ENCODE measurements at places on chromosomes 2 and 18.
A peak's percentile ranks its signal among the peaks of the same experiment; 100 is the strongest.

DNA sequence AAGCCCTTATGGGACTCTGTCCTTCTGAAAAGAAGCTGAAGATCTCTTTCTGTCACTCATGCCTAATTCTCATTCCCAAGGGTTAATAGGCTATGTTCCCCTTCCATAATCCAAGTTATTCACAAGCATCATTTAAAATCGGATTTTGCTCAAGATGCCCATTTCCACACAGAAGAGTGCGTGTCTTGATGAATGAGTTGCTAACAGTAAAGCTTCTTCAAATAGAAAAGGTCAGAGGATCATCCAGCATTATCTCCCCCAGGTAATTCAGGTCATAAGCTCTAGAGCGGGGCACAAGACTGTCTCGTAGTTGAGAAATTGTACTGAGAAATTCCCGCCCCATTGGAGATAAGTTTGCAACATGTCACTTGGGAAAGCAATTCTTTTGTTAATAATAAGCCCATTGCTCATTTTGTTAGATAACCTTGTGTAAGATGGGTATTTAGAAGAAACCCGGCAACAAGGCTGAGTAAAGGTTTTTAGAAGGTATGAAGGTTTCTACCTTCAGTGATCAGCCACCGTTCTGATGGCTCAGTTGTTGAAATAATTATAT is 290.7 kb upstream of the EPAS1 start:
- no peak for DNase-seq

DNA sequence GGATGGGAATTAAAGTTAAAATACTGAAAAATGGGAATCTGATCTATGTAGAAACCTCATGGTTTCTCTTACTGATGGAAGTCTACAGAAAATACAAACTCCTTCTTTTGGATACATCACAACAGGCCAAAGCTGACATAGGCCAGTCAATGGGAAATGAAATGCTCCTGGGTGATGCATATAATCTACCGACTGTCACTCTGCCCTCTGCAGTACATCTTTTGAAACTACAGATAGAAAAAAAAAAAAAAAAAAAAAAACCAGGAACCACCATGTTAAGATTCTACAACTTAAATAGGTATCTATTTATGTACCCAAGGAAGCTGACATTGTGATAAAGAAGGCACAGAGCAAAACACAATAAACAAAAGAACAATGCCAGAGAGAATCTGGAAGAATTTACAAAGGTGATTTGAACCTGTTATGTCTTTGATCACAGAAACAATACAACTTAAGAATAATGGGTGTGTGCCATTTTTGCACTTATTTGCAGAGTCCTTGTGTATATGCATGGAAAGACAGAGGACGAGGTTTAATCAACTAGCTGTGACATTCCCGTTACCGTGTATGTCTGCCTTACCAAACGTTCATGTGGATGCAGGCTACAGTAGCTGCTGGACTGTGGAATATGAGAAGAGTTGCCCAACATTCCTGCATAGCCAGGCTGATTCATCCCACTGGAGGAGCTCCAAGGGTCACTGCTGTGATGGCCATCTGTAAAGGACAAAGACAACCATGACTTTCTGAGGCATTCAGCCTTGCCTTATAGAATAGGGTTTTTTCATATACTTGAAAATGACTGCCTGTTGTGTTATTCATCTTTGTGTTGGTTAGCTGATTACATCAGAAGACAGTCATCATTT is 312.7 kb downstream of the TCF4 start:
- no peak for DNase-seq

- no peak for DNase-seq
Measured at GRCh38 chr2:69952336-69953115, 8.9 kb downstream of the ASPRV1 start.

DNA sequence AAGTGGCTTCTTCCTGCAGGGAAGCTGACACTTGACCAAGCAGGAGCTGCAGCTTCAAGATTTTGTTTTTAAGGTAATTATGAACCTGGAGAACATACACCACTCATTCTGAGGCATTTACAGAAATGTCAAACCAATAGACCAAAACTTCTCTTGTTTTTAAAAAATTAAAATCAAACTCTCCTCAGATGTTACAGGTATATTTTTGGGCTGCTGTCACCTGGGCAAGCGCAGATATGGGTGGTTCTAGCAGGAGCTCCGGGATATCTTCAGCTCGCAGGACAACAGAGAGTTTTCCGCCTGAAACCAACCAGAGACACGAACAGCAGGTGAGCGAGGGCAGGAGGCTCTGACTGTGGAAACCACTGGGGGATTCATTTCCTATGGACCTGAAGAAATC is 4.1 kb downstream of the LCT start:
- DNase-seq = no peak

- no peak for DNase-seq
Measured at GRCh38 chr2:144507441-144508171, 12.3 kb downstream of the ZEB2 start.

- no peak for DNase-seq
Measured at GRCh38 chr18:35514283-35514682, 16.5 kb upstream of the INO80C start.

DNA sequence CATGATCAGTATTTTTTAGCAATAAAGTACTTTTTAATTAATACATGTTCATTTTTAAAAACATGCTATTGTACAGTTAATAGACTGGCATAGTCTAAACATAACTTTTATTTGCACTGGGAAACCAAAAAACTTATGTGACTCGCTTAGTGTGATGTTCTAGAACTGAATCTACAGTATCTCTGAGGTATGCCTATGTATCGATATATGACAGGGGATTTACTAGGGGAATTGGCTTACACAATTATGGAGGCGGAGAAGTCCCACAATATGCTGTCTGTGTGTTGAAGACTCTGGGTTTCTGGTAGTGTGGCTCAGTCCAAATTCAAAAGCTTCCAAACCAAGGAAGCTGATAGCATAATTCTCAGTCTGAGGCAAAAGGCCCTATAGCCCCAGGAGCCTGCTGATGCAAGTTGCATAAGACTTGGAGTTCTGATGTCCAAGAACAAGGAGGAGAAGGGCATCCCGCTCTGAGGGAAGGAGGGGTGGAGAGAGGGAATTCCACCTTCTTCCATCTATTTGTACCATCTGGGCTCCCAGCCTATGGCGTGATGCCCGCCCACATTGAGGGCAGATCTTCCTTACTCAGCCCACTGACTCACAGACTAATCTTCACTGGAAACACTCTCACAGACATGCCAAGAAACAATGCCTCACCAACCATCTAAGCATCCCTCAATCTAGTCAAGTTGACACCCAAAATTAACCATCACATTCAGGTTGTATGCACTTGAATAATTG is 27.5 kb downstream of the ZNF638 start:
- DNase-seq = no peak

DNA sequence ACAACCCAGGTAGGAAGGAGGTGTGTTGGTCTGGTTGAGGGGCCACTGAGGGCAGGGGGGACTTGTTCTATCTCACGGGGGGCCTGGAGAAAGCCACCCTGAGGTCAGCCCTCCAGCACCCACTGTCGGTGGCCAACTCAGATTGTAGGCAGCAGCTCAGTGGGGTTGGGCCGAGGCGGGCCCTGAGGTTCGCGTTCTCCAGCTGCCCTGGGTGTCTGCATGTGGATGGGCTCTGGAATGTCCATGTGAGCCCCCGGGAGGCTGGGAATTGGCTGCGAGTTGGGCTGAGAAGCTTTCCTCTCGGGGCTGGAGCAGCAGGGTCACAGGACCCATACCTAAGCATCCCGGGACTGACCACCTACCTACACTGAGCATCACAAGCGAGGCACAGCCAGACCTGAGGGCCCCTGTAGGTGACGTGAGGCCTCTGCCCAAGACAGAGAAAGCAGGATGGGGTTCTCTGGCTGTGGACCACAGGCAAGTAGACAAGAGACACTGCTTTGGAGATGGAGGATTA is 70.3 kb upstream of the HAAO start:
- no peak for DNase-seq

GRCh38 chr2:236664136-236664535 is 94.5 kb downstream of the ACKR3 start:
- DNase-seq = no peak

- no peak for DNase-seq
Measured at GRCh38 chr2:33498291-33498956, 22.0 kb downstream of the RASGRP3 start.

DNA sequence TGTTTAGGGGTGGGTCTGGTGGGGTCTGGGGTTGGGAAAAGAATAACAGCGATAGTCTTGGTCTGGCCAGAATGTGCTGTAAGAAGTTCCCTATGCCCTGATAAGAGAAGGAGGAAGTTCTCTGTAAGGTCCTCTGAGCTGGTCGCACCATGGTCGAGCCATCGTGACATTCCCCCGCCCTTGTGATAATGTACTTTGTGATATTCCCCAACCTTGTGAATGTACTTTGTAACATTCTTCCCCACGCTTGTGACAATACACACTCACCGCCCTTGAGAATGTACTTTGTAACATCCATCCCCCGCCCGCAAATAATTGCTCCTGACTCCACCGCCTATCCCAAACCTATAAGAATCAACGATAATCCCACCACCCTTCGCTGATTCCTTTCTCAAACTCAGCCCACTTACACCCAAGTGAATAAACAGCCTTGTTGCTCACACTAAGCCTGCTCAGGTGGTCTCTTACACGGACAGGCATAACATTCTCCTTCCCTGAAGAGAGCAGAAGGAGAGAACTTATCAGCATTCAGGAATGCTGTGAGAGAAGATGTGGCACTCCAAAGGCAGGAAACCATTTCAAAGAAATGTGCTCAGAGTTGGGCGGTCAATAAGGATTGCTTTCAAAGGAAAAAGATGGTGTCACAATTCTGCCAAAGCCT is 17.8 kb upstream of the DUSP19 start:
- no peak for DNase-seq

- DNase-seq = peak; percentile 45
Measured at GRCh38 chr2:54704688-54705605, 18.5 kb upstream of the EML6 start.

DNA sequence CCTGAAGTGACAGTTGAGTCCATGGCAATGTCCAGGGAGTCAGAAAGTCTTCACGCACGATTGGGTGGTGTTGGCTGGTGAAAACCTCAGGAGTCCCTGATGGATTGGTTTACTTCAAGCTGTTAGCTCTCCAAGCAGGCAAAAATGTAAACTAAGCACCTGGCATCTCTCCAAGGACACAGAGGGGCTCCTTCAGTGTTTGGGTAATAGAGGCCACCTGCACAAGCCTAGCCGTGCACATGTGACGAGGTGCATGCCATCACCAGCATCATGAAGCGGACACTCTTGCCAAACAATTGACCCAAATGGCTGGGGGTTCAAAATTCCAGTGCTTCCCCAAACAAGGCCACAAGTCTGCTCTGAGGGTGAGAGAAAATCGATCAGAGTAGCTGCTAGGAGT is 104.7 kb upstream of the CD302 start:
- no peak for DNase-seq

DNA sequence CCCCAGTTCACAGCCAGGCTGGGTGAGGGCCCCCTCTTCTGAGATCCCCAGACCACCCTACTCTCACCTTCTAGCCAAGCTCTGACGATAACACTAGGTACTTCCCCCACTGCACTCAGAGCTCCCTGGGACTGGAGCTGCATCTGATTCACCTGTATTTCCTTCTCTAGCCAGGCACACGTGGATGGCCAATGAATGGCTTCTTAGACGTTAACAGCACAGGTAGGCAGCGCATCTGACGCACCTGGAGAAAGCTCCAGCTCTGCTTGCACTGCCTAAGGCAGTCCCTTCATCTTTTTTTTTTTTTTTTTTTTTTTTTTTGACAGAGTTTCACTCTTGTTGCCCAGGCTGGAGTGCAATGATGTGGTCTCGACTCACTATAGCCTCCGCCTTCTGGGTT is 48.1 kb downstream of the GALNT14 start:
- no peak for DNase-seq

DNA sequence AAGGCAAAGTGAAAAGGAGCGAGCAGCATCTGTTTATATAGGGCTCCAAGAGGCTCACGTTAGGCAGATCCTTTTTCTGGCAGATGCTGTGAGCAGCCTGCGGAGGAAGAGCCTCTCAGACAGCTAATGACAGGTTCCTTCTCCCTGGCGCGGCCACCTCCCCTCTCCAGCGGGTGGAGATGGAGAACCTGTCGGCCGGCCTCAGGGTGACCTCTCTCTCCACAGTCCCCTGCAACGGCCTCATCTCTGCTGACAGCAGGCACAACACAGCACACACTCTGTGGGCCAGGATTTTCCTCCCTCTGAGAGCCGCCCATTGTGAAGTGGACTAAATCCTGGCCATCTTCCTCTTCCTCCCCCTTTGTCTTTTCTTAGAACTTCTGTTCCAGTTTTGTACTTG is 119.8 kb downstream of the PRKCE start:
- no peak for DNase-seq

- DNase-seq = peak; percentile 55
Measured at GRCh38 chr2:28047681-28048080, 157.2 kb downstream of the BABAM2 start.

DNA sequence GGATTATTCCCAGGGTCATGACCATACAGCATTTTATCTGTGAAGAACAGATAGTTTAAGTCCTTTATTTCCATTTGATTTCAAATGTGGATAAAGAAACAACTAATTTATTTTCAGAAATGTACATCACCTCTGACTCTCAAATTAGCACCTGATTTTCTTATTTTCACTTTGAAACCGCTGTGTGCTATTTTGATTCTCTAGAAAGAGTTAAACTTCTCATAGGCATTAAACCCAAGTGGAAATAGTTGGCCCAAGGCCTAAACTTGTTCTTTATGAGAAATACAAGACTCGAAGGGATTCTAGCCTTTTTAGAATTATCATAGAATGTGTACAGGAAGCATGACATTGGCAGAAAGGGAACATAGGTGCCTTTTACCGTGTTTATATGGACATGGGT is 41.5 kb upstream of the LTBP1 start:
- no peak for DNase-seq

- no peak for DNase-seq
Measured at GRCh38 chr2:234377761-234378391, 119.0 kb downstream of the ARL4C start.

DNA sequence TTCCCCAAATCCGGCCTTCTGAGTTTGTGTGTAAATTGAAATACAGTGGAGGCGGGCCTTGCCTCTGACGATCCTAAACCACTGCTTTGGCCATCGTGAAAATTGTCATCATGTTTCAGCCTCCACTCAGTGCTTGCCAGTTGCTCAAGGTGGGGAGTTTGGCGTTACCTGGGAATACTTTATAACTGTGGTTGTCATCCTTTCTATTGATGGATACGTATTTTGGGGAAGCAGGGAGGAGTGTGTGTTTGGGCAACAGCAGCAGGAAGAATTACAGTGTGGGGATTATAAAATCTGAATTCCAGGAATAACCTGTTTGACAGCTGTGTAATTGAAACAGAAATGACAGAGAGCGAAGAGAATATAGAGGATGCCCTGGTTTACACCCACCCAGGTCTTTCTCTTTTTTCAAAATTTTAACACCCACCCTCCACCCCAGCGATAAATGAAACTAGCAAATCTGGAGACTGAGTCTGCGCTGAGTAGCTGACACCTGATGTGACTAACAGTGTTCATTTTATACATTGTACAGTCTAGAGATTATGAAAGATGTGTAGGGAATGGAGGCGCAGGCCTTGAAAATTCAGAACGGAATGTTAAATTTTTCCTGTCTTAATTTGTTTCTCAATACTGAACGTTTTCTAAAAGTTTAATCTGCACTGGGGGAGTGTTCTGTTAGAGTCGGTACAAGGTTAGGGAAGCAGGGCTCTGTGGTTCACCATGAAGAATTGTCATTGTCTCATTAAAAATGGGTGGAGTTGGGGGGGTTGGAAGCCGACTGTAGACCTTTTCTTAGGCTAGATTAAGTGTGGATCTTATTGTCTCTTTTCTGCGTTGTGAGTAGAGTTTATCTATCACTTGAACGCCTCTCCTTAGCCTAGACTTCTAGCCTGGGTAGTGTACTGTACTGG is 1.6 kb downstream of the MAP4K4 start:
- peak; percentile 21 for DNase-seq
